ENCODE measurements at places on chromosomes 6 and 20.

GRCh38 chr20:50584687-50585086 is 74.5 kb downstream of the PTPN1 start:
- DNase-seq: no peak

DNA sequence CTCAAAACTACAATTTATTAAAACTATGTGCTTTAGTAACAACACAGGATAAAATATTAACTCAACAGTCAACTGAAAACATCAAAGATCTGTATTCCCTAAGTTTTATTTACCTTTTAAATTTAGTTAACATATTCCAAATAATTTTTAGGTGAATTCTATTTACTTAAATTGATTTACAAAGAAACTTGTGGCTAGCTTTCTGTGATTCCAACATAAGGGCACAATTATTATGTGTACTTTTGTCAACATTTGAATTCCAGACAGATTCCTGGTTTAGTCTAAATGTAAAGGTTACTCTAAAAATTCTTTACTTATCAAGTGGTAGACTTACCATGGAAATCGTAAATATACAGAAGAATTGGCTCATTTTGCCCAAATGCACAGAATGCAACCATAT is 70.7 kb downstream of the AHI1 start:
- no peak for DNase-seq

GRCh38 chr6:75755704-75756103 is 6.7 kb downstream of the MYO6 start:
- peak; percentile 5 for DNase-seq

- no peak for DNase-seq
These were observed 438.9 kb upstream of the EPHA7 start for GRCh38 chr6:93858213-93858612.

- DNase-seq: no peak
These were observed 147.2 kb downstream of the TFAP2C start for GRCh38 chr20:56776345-56776744.

GRCh38 chr6:97917369-97917768 is 634.4 kb upstream of the MMS22L start:
- DNase-seq: no peak

DNA sequence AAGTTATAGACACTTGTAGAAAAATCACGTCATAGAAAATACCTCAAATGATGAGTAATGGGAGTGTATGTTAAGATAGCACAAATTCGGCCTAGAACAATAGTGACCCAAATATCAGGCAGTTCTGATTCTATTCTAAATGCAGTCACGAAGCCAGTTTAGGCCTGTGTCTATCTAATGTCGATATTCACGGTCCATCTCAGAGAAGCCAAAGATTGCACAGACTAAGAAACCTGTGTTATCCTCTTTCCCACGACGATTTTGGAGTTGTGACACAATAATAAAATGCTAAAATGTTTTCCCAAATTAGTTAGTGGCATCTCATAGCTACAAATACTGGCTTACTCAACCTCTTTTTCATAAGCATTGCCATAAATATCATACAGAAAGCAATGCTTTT is 4.0 kb downstream of the HIVEP2 start:
- DNase-seq: no peak
